ENCODE measurements at places on chromosomes 5 and 9.

GRCh38 chr5:77249475-77249874, 39.0 kb downstream of the PDE8B start:
- DNase-seq, result no peak

DNA sequence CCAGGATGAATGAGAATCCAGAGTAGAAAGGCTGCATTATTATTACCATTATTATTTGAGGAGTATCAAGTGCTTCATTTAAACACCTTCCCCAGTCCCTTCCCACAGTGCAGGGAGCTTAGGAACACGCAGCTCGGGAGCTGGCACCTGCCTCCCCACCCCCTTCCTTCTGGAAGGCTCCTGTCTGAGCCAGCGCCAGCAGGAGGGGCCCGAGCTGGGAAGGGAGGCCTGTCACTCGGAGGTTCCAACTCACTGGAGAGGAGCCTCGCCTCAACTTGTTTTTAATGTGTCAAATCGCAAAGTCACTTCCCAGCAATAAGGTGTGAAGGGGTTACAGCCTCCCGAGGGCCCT, 156.4 kb upstream of the IRX4 start:
- no peak for DNase-seq

- no peak for DNase-seq
Measured at GRCh38 chr5:34751807-34752736, 86.9 kb upstream of the TTC23L start.

DNA sequence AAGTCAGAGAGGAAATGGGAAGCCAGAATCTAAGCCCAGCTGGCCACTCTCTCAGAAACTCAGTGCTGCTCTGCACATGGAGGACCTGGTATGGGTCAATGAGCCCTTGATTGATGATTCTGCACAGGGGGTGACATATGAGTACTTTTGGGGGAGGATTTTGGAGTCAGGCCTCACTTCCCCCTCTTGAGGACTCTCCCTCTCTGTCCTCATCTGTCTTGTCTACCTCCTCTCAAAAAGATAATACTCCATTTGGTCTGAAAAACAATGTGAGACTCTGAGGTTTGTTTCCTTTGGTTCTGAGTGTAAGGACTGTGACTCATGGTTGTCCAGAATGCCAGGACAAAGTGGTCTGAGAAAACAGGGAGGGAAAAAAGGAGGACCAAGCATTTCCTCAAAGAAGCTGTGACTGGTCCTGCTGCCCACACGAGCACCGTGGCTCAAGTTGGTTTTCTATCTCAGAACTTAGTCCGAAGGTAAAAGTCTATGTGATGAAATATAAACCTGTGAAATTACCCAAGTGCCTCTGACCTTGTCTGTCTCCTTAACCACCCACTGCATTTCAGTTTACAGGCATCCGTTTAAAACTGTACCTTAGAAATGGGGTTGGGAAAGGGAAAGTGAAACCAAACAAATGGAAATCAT, 11.1 kb downstream of the TTC39B start:
- DNase-seq, result peak; percentile 57

GRCh38 chr9:131722255-131722654, 17.6 kb downstream of the RAPGEF1 start:
- no peak for DNase-seq

- no peak for DNase-seq
Measured at GRCh38 chr5:91849069-91849468, 466.0 kb upstream of the ARRDC3 start.

- peak; percentile 54 for DNase-seq
Measured at GRCh38 chr5:37738057-37738691, 101.7 kb downstream of the GDNF start.

DNA sequence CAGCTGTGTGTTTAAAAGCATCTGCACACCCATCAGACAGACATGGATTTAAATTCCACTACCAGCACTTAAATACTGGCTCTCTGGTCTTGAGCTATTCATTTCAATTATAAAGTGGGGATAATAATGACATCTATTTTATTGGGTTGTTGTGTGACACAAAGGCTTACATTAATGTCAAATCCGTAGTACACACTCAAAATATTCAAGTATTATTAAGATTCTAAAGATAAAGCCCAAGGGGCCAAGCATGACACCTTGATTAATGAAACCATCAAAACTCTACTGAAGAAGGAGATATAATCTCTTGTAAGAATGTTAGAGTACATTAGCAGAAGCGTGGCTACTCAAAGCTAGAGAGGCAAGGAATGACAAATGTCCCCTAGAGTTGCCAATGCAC, 743.0 kb downstream of the KCTD16 start:
- no peak for DNase-seq

- no peak for DNase-seq
Measured at GRCh38 chr9:114847492-114848417, 41.9 kb upstream of the TNFSF15 start.

DNA sequence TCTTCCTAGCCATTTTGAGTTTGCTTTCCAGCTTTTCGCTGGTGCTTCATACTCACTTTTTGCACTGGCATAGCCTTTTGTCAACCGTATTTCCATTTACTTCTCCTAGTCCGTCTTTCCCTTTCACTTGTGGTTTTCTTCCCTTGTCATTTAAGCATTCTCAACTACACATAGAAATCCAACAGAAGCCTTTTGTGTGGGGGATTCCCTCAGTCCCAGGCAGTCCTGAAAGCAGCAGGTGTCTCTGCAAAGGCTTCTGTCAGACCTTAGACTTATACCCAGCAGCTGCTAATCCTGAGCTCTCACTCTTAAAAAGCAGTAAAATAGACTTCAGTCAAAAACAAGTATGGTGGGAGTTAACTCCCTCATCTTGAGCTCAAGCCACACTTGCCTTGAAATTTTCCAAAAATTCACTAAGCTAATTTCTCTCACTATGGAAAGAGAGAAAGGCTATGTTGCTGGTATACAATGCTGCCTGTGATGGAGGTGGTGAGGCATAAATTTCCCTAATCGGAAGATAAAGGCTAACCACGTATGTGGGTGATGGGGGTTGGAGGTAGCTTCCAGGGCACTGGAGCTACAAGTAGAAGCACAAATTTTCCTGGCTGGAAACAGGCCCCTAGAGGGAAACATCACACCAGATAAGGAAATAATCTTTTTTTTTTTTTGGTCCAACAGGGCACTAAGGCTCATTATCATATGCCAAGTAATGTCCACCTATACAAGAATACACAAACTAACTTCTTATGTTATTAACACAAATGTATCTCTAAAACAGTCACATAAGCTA, 34.8 kb upstream of the IFNK start:
- DNase-seq, result no peak

DNA sequence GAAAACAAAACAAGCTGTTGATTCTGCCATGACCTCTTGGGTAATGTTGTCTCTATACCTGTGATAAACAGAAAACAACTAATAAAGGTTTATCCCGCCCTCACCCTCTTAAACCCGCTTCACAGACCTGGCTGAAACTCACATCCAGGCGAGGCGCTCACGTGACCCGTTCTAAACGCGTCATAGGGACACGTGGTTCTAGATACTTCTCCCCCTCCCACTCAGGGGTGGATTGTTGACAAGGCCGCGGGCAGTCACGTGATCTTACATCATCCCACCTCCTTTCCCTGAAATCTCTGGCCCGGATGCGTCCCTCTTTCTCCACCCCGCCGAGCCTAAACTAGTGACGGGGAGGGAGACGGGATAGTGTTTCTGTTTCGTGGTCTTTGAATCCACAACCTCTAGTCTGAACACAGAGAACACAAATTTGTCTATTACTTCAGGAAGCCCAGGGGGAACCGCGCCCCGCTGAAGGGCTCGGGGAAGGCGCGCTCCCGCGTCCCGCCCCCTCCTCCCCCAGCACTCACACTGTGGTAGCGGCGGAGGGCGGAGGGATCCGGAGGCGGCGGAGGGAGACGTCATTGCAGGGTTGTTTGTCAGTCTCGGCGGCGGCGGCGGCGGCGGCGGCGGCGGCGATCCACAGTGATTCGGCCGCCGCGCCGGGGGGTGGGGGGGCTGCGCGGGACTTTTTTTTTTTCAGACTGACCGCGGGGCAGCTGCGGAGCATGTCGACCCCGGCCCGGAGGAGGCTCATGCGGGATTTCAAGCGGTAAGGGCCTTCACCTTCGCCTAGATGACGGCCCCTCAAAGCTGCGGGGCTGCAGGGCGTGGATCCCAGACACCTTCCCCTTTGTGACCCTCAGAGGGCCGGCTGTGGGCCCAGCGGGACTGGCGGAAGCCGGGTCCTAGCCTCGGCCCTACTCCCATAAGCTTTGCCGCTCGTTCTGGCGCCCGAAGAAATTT, at the start of gene UBE2B:
Gene UBE2B, plus strand, starts transcription at position 699 of the 963 bp plus-strand sequence. Its CDS starts 27 bp downstream, at position 726.
- peak; percentile 98 for DNase-seq

DNA sequence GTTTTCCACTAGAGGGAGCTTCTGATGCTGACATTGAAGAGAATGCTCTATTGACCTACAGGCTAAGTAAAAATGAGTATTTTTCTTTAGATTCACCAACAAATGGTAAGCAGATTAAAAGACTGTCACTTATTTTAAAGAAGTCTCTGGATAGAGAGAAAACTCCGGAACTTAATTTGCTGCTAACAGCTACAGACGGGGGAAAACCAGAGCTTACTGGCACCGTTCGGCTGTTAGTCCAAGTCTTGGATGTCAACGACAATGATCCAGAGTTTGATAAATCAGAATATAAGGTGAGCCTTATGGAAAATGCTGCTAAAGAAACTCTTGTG, 764 bp downstream of the PCDHA11 start:
- DNase-seq, result no peak

GRCh38 chr5:21142791-21143190, 1154.8 kb upstream of the CDH18 start:
- no peak for DNase-seq

DNA sequence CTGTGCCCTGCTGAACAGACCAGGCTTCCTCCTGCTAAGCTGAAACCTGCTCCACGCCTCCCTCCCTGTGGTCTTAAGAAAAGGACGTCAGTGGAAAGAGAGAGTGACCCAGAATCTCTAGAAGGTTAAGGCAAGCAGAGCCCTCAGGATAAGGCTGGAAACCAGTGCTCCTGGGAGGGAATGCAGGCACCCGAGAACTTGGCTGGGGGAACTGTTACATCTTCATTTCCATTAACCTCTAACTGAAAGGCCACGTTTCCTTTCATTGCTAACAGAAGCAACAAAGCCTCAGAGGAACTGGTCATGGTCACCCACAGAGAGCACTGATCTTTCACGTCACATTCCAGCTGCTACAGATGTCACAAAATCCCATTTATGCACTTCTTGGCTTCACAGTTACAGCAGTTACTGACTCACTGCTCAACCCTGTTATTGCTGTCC, 26.1 kb upstream of the AKNA start:
- DNase-seq, result no peak

- DNase-seq, result no peak
Measured at GRCh38 chr5:140126315-140127012, 727 bp downstream of the IGIP start.

GRCh38 chr5:131423056-131423455, 159.2 kb downstream of the CDC42SE2 start:
- DNase-seq, result peak; percentile 30

GRCh38 chr5:100904259-100904861, 1.3 kb upstream of the ST8SIA4 start:
- DNase-seq, result no peak

GRCh38 chr9:18606281-18606680, 132.3 kb downstream of the ADAMTSL1 start:
- DNase-seq, result no peak

DNA sequence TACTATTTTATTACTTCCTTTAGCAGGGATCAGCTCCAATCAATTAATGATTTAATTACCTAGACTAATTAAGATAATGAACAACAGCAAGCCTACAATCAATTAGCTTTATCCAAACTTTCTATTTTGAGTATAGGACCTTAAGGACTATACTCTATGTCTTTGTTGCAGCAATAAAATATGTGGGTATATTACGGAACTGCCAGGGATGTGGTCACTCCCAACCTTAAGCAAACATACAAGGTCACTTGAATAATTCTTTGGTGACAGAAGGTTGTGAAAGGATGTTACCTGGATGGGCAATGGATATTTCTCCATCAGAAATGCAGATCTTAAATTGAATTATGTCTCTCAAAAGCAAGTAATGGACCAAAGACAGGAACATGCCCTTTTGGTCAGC, 907.4 kb upstream of the DMAC1 start:
- DNase-seq, result no peak

- peak; percentile 15 for DNase-seq
Measured at GRCh38 chr5:153711755-153712154, 221.3 kb downstream of the GRIA1 start.

DNA sequence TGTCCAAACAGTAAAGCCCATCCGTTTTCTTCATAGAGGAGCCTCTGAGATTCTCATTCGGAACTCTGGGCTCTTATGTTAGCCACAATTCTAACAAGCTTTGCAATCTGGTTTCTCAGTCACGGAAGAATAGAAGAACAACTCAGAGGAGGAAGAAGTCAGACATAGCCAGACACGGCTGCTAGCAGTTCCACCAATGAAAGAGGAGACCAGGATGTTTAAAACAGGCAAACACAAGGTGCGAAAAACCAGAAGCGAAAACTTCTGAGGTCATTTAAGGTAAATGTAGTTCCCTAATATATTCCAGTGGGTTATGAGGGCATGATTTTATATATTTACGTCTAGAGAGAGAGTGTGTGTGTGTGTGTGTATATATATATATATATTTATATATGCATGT, 34.1 kb upstream of the GDNF start:
- DNase-seq, result no peak

- peak; percentile 12 for DNase-seq
Measured at GRCh38 chr5:9358961-9359685, 186.8 kb downstream of the SEMA5A start.

- no peak for DNase-seq
Measured at GRCh38 chr9:12194731-12195130, 498.5 kb upstream of the TYRP1 start.

- DNase-seq, result no peak
Measured at GRCh38 chr9:110837401-110838005, 168.9 kb downstream of the MUSK start.

DNA sequence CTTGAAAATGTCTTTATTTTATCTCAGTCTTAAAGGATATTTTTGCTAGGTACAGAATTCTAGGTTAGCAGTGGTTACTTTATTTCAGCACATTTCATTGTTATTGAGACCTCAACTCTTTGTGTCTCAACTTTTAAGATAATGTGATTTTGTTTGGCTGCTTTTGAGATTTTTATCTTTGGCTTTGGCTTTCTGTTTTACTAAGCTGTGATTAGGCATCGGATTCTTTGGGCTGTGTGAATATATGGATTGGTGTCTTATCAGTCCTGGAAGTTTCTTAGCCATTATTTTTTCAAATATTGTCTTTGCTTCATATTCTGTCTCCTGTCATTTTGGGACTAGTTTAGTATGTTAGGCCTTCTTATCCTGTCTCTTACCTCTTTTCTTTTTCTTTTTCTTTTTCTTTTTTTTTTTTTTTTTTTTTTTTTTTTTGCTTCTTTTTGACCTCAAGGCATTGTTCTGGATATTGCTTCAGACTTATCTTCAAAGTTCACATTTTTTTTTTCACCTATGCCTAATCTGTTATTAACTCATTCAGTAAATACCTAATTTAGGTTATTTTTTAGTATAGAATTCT, 20.1 kb upstream of the APC start:
- no peak for DNase-seq

GRCh38 chr5:1929108-1929991, 46.6 kb upstream of the IRX4 start:
- DNase-seq, result no peak

- no peak for DNase-seq
Measured at GRCh38 chr5:154508114-154508513, 30.1 kb upstream of the HAND1 start.

Measured in ACHN (cell line).